ENCODE measurements at places on chromosomes 3 and 15. TPM values are rescaled to one million over a fixed set of nuclear protein-coding genes. Genes with fewer than 3 reads are reported as not detected.

DNA sequence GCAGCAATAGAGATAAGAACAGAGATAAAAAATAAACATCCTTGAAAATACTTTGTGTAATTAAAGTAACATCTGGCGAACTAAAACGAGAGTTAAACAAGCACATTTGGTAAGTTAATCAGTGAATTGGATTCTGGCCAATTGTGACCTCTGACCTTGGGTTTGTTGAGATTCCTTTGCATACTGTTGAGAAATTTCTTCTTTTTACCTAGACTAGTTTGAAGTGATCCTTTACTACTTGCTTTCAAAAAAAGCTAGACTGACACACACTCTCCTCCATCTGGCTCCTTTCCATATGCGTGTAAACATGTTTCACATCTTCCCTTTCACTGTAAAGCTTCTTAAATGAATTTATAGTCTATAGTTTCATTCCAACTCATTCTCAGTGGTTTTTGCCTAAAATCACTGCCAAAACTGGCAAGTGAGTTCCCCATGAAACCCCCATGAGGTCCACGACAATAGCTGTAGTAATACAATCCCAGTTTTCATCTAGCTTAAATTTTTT, 17.3 kb upstream of the GBE1 start:
- no peak for DNase-seq

DNA sequence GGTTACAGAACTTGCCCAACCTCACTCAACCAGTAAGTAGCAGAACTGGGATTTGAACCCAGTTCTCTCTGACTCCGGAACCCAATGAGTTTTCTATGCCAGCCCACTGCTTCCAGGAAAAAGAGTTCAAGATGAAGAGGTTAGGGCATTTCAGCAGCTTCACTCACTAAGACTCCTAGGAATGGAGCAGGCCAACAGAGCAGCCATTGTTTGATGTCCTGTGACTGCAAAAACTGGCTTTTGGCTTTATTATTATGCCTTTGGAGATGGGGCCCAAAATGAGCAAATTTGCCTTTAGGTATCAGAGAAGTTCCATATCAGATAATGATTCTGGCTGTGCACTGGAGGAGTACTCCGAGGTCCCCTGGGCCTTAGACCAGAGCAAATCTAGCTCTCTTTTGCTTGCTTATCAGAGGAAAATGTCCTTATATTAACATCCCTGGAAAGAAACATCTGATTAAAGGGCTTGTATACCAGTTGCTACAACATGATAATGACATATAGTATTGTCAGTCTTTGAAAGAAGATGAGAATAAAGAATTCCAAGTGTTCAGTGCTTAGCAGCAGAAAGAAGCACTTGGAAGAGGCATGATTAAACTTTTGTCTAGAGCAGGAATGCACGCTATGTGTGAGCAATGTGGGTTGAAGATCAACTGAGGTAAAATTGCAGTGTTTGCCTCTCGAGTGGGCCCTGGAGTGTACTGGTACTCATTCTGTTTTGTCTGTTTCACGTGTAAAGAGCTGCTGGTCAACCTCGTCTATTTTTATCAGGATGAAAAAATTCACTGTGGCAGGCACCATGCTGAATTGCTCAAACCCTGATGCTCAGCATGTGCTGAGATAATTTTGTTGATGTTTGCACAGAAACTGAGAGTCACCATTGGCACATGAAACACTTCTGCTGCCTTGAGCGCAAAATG, 21.8 kb upstream of the KLHL24 start:
- DNase-seq: no peak

GRCh38 chr3:55322638-55323037, 164.5 kb downstream of the WNT5A start:
- DNase-seq: no peak

Gene GUCA1C
- not detected for total RNA-seq

Gene NME9
- total RNA-seq: not detected

Gene AP4E1
- 6.4 TPM for total RNA-seq

Gene ROPN1B
- total RNA-seq: 4.6 TPM

Gene FBXO40
- 182 TPM for total RNA-seq

Gene CSTA
- 2.5 TPM for total RNA-seq

All from Right ventricle myocardium inferior (tissue), 1 donor.